ENCODE measurements at places on chromosomes 3 and 15. TPM values are rescaled to one million over a fixed set of nuclear protein-coding genes. Genes with fewer than 3 reads are reported as not detected.

- DNase-seq, result no peak
- no peaks in the 10 kb centered on the region for H3K36me3 ChIP-seq
- H3K4me3 ChIP-seq, result no peak overlapping the region
- no peaks in the 10 kb centered on the region for H3K27me3 ChIP-seq
- no peaks in the 10 kb centered on the region for H3K4me1 ChIP-seq
These were observed 102.1 kb upstream of the ARPP21 start for GRCh38 chr3:35537265-35537664.

GRCh38 chr15:57031605-57032004 lies 113.2 kb downstream of the TCF12 start:
- no peaks in the 10 kb centered on the region for H3K36me3 ChIP-seq
- no peaks in the 10 kb centered on the region for H3K27me3 ChIP-seq
- H3K4me3 ChIP-seq, result no peak overlapping the region
- H3K27ac ChIP-seq, result no peak overlapping the region

The LRRC15 gene
- total RNA-seq, result not detected

DNA sequence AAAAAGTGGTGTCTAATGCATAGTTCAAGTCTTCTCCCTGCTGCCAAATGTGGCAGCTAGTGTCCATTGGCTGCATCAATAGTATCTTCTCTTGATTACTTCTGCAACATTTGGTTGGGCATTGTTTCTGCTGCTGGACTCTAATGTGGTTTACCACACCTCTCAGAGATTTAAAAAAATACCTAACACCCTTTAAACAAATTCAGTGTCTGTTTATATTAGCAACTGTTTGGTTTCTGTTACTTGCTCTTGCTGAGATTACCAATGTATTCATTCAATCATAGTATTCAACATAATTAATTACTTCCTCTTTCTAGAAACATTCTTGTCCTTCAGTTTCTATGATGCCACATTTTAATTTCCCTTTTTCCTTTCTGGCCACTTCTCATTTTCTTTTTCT lies 20.3 kb upstream of the NECTIN3 start:
- H3K36me3 ChIP-seq, result no peaks in the 10 kb centered on the region
- DNase-seq, result no peak
- H3K4me3 ChIP-seq, result no peak overlapping the region
- H3K4me1 ChIP-seq, result no peaks in the 10 kb centered on the region

The CLRN1 gene
- not detected for total RNA-seq

DNA sequence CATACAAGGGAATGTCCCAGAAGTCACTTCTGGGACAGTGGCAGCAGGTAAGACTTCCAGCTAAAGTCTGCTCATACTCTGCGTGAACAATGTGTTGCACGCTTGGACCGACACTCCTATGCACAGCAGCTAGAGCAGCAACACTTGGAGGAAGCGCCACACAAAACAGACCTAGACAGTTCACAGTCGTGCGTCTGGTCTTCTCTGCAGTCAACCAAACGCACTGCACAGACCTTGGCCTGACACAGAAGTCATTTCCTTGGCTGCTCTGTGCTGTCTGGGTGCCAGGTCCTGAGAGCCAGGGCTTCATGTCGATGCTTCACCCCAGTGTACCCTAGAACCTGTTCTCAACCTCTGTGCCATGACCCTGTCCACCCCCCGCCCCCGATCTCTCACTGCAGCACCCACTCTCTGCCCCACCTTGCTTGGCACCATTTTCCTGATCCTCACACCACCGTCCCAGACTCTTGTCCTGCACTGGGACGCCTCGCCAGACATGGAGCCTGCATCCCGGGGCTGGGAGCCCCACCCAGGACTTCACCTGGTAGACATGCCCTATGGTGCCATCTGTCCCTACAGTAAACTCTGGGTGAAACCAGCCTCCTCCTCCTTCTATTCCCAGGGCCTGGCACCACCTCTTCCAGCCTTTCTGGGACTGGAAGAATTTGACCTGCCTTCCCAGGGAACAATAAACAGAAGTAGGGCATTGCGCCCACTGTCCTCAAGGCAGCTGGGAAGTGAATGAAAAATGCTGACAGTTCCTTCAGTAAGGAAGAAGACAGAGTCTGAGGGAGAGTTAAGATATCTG lies 3.1 kb downstream of the ATP10A start:
- H3K4me3 ChIP-seq, result peak overlapping the region; percentile 95
- peaks cover 67% of the 10 kb centered on the region for H3K36me3 ChIP-seq
- DNase-seq, result peak; percentile 55
- peak overlapping the region; percentile 95 for H3K27ac ChIP-seq

DNA sequence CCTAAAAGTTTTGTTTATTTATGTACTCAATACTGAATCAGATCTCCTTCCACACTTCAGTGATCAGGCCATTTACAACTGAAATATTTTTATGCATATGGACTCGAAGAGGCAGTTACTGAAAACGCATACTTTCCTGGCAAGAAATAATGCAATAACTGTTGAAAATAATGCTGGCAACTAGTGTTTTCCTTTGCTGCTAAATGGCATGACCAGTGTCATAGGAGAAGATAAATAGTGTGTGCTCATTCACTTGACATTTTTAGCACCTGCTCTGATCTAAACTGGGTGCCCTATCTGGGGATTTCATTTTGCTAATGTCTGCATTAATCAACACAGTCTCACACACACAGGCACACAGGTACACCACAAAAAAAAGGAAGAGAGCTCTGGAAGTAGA lies 695.2 kb downstream of the TUSC7 start:
- no peaks in the 10 kb centered on the region for H3K27me3 ChIP-seq
- no peak overlapping the region for H3K4me3 ChIP-seq
- no peaks in the 10 kb centered on the region for H3K36me3 ChIP-seq
- DNase-seq, result no peak

- no peak for DNase-seq
- no peak overlapping the region for H3K4me3 ChIP-seq
- no peaks in the 10 kb centered on the region for H3K36me3 ChIP-seq
- peaks cover 1% of the 10 kb centered on the region for H3K27me3 ChIP-seq
- H3K4me1 ChIP-seq, result no peaks in the 10 kb centered on the region
These were observed 77.7 kb upstream of the NR2E3 start for GRCh38 chr15:71732636-71733035.
